Stimulated activated CD4-positive, alpha-beta T cell treated with anti-CD3 and anti-CD28 coated beads, Interleukin-15, amount 100 ng/mL, for 48 hours (primary cell): ENCODE measurements at places on chromosomes 12 and 14.

GRCh38 chr14:77124345-77125280 is 17.0 kb downstream of the ZDHHC22 start:
- no peak for DNase-seq

- DNase-seq: no peak
Measured at GRCh38 chr12:94740601-94741362, 90.4 kb upstream of the TMCC3 start.

DNA sequence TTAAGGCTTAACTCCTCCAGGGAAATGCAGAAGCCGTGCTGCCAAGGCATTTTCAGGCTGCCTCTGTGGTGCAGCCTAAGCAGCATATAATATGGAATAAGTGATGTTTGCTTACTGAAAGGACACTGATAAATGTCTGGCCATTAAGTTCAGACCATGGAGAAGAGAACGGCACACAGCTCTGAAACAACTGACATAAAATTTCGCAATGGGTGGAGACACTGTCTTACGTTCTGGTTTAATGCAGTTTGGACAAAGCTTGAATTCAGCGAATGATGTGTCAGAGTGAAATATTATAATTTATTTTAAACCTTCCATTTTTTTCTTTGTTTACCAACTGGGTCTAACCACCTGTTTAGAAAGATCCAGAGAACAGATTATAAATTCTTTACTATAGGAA is 27.2 kb upstream of the NRXN3 start:
- DNase-seq: no peak

DNA sequence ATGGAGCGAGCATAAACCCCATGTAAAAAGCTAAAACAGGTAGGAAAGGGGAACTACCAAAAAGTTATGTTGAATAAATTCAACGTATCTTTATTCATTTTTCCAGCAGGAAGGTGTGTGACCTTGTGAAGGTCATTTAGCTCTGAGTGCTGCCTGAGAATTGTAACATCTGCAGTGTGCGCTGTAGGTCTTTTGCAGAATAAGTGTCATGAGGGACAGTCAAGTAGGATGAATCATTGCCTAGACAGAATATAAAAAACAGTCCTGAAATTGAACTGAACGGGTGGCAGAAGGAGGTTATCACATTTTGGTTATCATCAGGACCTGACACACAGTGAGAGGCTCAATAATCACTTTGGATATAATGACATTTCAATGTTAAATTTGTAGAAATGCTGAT is 334.8 kb upstream of the NOVA1 start:
- DNase-seq: no peak
